ENCODE measurements at places on chromosomes 1 and 21. TPM values are rescaled to one million over a fixed set of nuclear protein-coding genes. Genes with fewer than 3 reads are reported as not detected.

GRCh38 chr1:173201969-173202368, 5.2 kb downstream of the TNFSF4 start:
- DNase-seq, result no peak

DNA sequence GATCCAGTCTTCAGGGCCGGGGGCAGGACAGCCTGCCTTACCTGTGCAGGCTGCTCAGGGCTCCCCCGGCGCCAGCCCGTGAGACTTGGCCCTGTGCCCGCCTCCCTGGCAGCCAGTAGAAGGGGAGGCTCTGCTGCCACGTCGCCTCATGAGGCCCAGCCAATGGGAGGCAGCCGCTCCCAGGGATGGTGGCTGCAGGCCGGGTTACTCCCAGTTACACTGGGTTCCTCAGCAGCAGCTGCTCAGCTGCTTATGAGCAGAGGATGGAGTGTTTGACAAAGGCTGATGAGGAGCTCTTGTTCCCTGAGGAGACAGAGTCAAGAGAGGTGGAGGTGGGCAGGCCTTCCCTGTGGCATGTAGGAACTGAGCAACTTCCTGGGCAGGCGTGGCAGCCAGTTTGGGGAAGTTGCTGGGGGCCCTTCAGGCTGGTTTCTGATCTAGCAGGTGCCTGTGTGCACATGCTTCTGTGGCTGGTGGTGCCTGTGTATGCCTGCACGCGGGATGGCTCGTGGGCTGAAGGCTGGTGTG, 5.5 kb downstream of the MFSD2A start:
- DNase-seq, result no peak

- DNase-seq, result peak; percentile 31
These were observed 7.0 kb downstream of the TLR5 start for GRCh38 chr1:223136086-223136485.

- DNase-seq, result peak; percentile 66
These were observed 35.7 kb upstream of the CLSTN1 start for GRCh38 chr1:9859281-9860014.

DNA sequence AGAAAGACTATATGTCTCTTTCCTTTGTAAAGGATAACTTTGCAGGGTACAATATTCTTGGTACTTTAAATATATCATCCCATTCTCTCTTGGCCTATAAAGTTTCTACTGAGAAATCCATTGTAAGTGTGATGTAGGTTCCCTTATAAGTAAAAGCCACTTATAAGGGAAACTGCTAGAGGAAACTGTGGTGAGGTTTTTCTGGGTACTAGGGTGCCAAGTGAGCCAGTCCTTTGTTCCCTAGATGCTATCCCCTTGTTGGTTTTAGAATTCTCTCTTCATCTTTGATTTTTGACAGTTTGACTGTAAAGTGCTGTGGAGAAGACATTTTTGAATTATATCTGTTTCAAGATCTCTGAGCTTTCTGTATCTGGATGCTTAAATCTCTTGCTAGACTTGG, 108.9 kb upstream of the NEK7 start:
- DNase-seq, result no peak

- no peak for DNase-seq
These were observed 6.1 kb downstream of the CTNNBIP1 start for GRCh38 chr1:9903801-9904527.

GRCh38 chr1:209101106-209101505, 482.4 kb upstream of the CAMK1G start:
- DNase-seq, result no peak

DNA sequence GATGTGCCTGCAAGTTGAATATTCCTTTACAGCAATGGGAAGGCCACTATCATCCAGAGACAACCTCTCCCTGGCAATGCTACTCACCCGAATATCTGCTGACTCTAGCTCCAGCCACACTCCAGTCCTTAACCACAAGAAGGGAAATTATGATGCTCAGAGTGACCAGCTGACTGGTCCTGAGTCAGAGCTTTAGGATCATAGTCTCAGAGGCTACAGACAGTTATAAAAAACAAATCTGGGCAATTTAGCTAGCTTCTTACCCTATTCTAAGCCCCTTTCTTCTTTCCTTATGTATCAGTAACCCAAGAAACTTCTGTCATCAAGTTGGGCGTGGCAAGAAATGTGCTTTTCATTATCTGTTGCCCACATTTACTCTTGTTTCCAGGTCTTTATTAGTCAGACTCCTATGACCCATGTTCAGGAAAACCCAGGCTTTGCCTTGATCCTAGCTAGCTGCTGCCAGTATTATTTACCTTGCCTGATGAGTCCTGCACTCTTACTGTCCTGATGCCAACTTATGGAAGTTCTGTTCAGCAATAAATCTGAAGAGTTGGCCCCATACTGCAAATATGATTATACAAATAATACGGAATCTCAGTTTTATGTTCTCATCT, 207.0 kb downstream of the TTLL7 start:
- DNase-seq, result no peak

GRCh38 chr1:179728271-179728670, 14.8 kb upstream of the FAM163A start:
- DNase-seq, result no peak

DNA sequence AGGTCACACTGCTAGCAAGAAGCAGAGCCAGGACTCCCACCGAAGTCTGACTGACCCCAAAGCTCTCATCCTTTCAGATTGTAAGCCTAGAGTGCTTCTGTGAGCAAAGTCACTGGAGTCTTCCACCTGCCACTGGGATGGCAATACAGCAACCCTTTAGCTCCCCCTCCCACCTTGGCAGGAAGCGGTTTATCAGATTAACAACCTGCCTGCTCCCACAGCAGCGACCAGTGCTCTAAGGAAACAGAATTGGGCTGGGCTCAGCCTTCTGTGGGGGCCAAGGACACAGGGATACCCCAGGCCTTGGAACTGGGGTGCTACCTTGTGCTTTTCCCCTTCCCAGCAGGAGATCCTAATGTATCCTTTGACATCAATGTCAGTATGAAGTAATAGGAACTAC, 76.0 kb downstream of the GFI1 start:
- DNase-seq, result no peak

GRCh38 chr1:202860744-202861419, 28.1 kb downstream of the RABIF start:
- peak; percentile 85 for DNase-seq

- DNase-seq, result peak; percentile 54
These were observed at the start of gene ASAP3 for GRCh38 chr1:23483321-23484252. Gene ASAP3 (minus strand): TSS chr1:23484179. CDS start chr1:23484133, 46 bp downstream.

DNA sequence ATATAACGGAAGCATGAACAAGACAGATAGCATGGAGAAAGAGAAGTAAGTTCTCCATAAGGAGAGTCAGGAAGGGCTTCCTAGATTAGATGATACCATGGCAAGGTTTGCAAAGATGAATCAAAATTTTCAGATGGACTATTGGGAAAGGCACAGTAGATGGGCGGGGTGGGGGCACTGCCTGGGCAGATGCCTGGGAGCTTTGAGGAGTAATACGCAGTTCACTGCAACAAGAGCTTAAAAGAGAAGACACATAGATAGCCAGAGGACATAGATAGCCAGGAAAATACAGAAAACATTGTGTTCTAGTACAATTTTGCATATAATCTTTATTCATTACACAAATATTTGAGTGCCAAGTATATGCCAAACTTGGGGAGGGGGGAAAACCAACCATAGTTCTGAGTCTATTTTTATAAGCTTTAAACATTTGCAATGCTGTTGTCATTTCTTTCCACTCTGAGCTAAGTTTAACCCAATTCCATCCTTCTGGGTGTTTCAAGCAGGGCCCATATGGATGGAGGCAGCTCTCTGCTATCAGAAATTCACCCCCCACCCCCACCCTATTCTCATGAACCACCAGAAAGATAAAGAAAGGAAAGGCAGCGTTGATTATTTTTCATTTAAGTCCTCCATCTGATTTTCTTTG, 120.6 kb downstream of the NUF2 start:
- DNase-seq, result no peak

DNA sequence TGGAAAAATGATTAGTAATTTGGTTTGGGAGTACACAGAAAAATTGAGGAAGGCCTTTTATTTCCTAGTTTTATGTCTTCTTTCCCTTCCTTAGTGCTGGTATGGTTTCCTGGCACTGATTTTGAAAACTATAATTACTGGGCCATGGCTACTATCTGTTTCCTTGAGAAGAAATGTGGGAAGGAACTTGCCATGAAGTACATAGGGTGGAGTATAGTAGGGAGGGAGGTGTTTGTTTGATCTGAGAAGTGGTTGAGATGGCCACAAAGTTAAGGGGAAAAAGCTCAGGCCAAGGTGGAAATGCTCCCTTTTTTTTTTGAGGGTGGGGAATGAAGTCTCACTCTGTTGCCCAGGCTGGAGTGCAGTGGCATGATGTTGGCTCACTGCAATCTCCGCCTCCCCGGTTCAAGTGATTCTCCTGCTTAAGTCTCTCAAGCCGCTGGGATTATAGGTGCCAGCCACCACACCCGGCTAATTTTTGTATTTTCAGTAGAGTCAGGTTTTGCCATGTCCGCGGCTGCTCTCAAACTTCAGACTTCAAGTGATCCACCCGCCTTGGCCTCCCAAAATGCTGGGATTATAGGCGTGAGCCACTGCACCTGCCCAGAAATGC, 11.3 kb downstream of the HJV start:
- no peak for DNase-seq

GRCh38 chr1:228387321-228387720, 19.3 kb downstream of the TRIM11 start:
- no peak for DNase-seq

DNA sequence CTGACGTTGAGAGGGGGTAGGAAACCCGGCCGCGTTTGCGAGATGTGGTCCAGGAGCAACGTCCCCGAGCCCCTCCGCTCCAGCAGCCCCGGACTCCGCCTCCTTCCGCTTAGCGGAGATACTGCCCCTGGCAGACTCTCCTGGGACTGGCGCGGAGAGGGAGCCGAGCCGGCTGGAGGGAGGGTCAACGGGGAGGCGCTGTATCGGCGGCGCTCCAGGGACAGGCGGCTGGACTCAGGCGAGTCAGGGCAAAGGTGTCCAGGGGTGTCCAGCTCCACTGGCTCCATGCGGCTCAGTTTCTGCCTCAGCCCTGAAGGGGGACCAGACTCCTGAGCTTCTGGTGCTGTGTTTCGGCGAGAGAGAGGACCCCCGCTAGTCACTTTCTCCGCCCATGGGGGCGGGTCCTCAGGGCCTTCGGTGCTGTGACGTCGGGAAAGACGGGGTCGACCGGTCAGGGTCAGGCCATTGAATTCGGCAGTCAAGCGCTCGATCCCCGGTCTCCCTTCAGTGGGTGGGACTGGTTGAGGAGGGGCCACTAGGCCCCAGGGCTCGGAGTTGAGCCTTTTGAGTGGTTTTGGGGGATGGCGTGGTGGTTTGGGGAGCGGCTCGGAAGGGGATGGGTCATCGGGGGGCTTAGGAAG, 2.8 kb upstream of the LIX1L start:
- DNase-seq, result peak; percentile 90

DNA sequence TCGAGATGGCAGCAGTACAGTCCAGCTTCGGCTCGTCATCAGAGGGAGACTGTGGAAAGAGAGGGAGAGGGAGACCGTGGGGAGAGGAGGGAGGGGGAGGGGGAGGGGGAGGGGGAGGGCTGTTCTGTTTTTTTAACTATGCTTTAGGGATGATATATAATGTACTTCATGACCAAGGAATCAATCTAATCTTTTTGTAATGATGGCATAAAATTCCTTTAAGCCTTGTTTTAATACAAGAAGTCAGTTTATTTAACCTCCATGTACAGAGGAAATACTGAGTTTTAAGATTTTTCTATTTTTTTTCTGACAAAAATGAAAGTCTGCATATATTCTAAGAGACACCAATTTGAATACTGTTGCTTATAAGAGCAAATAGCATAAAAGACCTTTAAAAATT, 41.9 kb downstream of the PTBP2 start:
- DNase-seq, result no peak

DNA sequence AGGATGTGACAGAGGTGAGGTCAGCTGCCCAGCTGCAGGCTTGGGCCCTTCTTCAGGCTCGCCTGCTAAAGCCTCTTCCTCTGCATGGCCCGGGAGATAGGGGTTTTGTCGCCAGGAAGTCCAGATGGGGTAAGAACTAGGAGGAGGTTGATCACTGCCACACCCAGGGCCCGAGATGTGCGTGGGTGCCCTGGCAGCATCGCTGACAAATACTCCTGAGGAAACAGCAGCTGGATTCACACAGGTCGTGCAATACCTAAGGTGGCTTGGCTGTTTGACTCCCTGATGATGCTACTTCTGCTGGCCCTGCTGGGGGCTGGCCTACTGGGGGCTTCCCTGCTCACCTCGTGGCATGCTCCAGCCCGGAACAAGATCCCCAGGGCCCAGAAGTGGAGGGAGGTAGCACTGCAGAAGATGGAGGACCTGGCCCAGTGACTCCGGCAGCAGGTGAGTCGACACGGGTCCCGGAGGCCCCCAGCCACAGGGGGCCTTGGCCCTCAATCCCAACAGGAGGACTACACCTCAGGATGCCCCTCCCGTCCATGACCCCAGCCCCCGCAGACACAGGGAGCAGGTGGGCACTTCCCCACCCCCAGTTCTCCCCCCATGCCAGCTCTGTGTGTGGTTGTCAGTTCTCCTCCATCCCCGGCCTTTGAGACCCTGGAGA, 29.6 kb downstream of the FAAH start:
- no peak for DNase-seq

DNA sequence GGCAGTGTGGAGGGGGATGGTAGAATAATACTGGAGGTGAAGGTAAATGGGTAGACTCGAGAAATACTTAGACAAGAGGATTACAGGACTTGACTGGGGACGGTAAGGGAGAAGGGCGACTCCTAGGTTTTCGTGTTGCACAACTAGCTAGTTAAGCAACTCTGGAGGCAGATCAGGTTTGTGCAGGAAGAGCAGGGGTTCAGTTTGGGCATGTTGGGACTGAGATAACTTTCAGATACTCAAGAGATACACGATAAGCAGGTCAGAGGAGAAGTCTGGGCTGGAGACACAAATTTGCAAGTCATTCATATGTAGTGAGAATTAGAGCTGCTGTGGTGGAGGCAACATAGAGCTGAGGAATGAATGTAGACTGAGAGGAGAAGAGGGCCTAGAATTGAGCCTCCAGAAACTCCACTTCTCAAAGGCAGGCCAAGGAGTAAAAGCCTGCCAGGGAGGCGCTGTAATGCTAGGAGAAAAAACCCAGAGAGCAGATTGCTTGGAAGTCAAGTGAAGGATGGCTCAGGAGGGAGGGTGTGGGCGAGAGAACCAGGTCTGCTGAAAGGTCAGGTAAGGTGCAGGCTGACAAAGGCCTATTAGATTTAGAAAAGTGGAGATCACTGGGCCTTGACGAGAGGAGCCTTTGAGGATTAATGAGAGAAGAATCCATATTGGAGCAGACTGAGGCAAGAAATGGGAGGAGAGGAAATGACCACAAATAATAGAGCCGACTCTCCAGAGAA, 20.8 kb downstream of the MAB21L3 start:
- DNase-seq, result no peak

- peak; percentile 56 for DNase-seq
These were observed 660 bp downstream of the PGBD5 start for GRCh38 chr1:230425252-230426091.

GRCh38 chr1:27350663-27351540, 9.1 kb downstream of the SYTL1 start:
- DNase-seq, result peak; percentile 97

ADAM30 gene
- not detected for total RNA-seq

BCL2L15 gene
- 0.04 TPM for total RNA-seq

ARHGEF19 gene
- total RNA-seq, result 22.2 TPM

ITSN1 gene
- total RNA-seq, result 103 TPM

PHTF1 gene
- total RNA-seq, result 50.7 TPM

OR2T1 gene
- total RNA-seq, result not detected

AADACL4 gene
- total RNA-seq, result not detected

LAMC2 gene
- 0.46 TPM for total RNA-seq

TMEM125 gene
- 0.73 TPM for total RNA-seq

RNF186 gene
- total RNA-seq, result not detected

RALGPS2 gene
- 78.7 TPM for total RNA-seq

PCNX2 gene
- total RNA-seq, result 26.2 TPM

FAM229A gene
- total RNA-seq, result 7.6 TPM

NCAM2 gene
- total RNA-seq, result 0.40 TPM
